Activated CD4-positive, CD25-positive, alpha-beta regulatory T cell treated with anti-CD3 and anti-CD28 coated beads, Interleukin-2, amount 50 U/mL, for 24 hours (primary cell): ENCODE measurements at places on chromosomes 11 and 22.

DNA sequence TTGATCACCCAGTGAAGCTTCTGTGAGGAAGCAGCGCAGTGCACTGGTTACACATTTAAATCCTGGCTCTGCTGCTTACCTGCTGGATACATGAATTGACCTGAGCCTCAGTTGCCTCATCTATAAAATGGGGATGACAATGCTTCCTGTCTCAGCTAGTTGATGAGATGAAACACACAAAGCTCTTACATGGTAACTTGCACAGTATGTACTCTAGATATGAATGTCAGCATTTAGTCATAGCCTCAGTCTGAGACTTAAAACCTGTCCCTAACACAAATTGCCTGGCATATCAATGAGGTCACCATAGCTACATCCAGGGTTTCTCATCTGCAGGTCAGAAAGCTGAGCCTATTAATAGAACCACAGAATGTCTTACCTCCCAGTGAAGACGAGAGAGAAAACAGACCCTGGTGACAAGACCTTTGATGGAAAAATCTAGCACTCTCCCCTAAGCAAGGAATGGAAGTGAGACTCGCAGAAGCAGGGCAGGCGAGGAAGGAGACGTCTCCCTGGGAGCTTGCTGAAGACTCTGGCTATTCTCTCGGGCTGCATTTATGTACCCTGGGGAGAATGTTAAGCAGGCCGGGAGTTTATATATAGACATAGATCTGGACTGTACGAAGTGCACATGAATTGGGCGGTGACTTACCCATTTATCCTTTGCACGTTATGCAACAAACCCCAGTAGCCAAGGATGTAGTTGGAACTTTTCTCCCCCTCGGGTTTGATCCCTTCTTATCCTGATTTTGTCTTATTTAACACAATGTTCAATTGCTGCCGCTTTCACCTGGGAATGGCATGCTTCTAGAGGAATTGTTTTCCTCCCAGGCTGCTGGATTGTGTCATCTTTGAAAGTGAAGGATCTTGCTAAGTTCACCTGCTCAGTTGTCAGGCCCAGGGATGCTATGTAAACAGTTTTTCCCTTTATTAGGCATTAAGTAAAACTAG is 18.0 kb downstream of the SDHAF2 start:
- ATAC-seq, result peak; percentile 91

GRCh38 chr22:25843660-25844405 is 101.8 kb downstream of the MYO18B start:
- no peak for ATAC-seq

GRCh38 chr22:17569971-17570511 is 6.7 kb downstream of the SLC25A18 start:
- no peak for ATAC-seq

DNA sequence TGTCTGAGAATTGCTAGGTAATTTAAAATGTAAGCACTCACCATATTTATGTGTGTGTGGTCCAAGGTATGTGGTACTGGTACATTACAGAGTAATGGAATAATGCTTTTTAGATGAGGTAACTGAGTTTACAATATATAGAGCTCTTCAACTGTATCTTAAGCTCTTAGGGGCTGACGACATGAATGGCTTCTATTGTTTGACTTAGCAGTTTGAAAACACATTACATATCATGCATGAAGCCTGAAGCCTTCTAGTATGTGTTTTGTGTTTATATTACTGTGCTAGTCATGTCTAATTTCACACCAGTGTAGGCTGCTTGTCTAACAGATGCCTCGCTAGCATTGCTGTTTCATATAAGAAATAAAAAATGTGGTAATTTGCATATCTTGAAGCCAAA is 37.2 kb downstream of the GAS2 start:
- no peak for ATAC-seq

DNA sequence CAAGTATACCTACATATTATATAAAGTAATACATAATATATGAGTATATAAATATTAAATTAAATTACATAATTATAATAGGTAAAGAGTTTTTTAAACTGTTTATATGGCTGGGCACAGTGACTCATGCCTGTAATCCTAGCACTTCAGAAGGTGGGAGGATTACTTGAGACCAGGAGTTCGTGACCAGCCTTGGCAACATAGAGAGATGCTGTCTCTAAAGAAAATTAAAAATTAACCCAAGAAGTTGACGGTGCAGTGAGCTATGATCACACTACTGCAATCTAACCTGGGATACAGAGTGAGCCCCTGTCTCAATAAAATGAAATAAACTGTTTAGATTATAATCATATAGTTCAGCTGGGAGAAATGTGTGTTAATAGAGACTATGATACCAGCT is 363.0 kb downstream of the DDX10 start:
- no peak for ATAC-seq

DNA sequence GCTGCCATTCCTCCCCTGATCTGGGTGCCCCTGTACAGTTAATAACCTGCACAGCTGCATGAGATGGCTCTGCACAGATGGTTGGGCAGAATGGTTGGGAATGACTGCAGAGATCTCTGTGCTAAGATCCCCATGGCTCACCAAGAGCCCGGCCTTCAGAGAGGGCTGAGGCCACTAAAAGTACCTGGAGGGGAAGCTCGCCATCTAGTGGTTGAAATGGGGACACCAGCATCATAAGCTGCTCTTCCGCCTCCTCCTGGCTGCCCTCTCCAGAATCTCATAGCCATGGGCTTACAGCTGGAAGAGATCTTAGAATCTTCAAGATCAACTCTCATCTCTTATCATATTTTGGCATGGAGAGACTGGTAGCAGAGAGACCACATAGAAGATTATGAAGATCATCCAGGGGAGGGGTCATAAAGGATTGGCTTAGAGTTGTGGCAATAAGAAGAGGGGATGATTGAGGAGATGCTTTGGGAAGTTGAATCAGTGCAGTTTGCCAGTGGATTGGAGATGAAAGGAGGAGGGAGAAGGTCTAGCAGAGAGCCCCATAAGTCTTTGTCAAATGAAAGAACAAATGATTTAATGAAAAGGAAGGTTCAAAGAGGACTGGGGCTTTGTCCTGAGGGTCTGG is 22.0 kb upstream of the TLCD5 start:
- peak; percentile 83 for ATAC-seq

DNA sequence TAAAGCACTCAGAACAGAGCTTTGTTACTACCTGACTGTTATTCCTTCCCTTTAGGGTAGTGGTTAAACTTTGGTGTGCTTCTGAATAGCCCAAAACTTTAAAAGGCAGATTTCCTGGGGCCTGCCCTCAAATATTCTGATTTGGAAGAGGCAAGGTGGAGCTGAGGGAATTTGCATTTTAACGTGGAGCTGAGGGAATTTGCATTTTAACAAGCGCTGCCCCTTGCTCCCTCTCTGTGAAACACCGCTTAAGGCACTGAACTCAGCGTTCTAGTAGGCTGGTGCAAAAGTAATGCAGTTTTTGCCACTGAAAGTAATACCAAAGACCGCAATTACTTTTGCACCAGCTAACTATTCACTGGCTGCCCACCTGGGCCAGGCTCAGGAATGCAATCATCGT is 35.0 kb downstream of the TPST2 start:
- no peak for ATAC-seq

GRCh38 chr22:39123751-39124581 is 26.9 kb downstream of the APOBEC3H start:
- ATAC-seq, result no peak

DNA sequence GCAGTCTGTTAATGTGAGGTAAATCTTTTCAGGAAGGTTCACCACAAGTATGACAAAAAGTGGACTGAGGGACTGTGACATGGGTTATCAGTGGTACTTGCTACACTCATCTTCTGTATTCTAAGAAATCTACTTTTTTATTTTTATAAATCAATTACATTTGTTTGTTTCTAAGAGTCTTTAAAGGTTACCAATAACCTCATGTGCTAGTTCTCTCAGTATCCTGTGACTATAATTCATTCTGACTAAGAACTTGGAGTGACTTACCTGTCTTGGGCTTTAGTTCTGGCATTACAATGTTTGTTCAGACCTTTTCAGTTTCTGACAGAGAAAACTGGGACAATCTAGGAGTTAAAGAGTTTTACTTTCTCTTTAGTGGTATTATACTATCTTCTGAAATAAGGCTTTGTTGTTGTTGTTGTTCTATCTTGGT is 108.4 kb downstream of the PDE3B start:
- ATAC-seq, result peak; percentile 79

DNA sequence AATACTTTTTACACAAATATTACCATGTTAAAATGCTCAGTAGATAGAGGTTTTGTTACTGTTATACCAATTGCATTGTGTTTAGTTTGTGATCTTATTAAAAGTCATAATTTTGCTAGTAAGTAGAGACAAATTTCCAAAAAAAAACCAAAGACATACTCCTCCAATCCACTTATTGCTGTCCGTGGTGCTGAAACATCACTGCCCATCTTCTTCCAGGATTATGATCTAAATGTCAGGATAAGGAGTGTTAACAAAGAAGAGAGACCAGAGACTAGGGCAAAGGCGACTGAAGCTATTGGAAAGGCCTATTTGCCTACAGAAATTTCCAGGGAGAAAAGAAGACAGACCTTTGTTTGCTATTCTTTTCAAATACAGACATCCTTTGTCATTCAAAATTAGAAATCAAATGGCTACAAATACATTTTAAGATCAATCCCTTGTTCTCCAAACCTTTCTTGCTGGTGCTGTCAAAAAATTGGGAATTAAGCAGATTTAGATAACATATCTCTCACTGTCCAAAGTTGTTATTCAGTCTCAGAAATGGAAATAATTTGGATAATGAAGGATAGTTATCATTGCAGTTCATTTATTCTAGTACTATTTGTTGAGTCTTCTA is 199.7 kb downstream of the C11orf91 start:
- no peak for ATAC-seq

DNA sequence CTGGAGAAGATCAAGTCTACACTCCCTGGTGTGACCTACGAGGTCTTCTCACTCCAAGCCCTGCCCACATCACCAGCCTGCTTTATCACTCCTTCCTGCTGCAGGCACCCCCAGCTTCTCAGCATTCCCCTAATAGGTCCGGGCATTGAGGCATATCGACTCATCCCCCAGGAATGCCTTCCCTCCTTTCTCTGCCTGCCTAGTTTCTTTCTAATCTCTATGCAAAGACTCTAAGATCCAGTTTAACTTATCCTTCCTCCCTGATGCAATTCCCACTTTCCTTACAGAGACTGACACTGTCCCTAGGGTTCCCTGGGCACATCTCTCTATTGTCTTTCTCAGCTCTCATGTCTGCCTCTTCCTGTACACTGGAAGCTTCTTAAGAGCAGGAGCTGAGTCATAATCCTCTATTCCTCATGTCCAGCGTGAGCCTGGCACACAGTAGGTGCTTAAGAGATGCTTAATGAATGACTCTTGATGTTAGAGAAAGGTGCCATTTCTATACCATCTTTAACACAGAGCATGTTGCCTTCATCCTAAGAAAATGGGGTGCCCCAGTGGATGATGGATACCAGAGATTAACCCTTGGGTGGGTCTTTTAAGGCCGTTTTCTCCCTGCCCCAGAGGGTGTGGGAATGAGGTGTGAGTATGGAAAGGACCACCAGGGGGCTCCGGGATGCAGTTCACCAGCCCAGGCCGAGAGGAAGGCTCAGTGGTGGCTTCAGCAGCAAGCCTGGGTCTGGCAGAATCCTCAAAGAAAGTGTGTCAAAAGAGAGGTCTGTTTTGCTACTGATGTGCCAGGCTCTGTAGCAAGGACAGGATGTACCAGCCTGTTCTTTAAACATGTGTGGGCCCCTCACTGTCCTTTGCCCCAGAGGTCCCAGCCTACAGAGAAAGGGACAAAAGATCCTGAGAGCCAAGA is 34.7 kb downstream of the PARVA start:
- no peak for ATAC-seq

GRCh38 chr22:46069521-46070214 is 80.7 kb upstream of the PPARA start:
- no peak for ATAC-seq

GRCh38 chr11:119120639-119121007 is 757 bp upstream of the HINFP start:
- no peak for ATAC-seq

DNA sequence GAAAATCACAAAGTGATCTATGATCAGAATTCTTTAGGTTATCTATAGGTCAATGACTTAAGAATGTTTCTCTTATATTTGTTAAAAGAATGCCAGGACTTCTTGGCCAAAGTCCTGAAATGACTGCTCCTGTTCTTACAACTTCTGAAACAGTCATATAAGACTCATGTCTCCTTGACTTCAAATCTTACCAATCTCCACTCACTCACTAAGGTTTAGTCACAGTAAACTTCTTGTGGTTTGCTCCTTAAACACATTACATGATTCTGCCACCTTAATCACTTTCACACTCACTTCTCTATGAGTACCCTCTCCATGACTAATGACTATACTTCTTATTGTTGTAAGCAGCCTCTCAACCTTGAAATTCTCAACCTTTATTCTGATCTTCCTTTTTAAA is 648.7 kb upstream of the CCDC179 start:
- ATAC-seq, result no peak

- ATAC-seq, result peak; percentile 77
Observed at GRCh38 chr22:21766691-21767462, 31.3 kb upstream of the YPEL1 start.
